RKO (cell line): ENCODE measurements at places on chromosomes 12 and 14.

GRCh38 chr12:79402606-79403005 lies 288.2 kb downstream of the PAWR start:
- DNase-seq: no peak

- DNase-seq: peak; percentile 85
Measured at GRCh38 chr12:6867413-6868210, at the start of gene TPI1. Gene TPI1 (plus strand): TSS chr12:6867531. CDS start chr12:6867567, 36 bp downstream.

DNA sequence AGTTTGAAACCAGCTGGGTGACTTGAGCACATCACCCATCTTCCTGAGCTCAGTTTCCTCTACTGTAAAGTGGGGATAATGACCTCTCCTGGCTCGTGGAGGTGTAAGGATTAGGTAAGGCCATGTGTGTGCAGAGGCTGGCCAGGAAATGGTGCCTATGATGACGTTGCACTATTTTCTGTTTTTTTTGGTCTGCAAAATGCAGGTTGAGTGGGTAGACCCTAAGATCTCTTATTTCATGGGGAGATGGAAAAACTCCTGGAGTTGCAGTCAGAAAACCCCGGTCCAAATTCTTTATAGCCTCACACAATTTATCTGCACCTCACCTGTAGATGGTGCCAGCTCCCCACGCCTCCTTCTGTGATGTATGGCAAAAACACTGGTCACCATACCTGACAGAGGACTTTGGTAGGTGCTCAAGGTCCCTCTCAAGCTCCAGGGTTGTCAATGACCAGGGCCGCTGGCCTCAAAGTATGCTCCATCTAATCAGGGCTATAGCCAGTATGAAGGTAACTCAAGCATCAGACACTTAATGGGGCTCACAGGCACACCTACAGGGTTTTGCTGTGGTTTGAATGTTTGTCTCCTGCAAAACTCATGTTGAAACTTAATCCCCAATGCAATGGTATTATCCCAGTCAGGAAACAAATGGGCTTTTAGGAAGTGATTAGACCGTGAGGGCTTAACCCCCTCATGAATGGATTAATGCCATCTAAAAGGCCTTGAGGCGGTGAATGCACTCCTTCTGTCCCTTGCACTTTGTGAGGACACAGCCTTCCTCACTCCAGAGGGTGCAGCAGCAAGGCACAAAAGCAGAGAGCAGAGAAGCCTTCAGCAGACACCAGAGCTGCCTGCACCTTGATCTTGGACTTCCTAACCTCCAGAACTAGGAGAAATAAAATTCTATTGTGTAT lies 17.6 kb downstream of the C14orf132 start:
- no peak for DNase-seq

DNA sequence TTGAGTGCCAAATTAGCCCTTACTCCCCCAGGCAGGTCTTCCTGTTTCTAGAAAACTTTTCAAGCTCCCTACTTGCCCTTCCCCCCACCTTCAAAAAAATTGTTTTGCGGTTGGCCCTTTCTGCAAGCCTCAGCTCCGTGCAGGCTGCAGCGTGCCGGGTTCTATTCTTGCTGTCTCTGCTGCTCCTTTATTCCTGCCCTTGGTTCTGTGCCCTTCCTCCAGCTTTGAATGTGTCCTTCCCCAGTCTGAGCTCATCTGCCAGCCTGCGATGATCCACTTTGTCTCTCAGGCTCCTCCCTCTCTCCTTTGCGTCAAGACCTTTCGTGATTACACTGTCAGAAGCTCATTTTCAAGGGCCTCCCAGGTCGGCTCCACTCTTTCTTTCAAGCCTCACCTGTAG lies 98.6 kb downstream of the IRF2BPL start:
- no peak for DNase-seq

GRCh38 chr14:70080076-70080475 lies 108.7 kb downstream of the SLC8A3 start:
- no peak for DNase-seq

DNA sequence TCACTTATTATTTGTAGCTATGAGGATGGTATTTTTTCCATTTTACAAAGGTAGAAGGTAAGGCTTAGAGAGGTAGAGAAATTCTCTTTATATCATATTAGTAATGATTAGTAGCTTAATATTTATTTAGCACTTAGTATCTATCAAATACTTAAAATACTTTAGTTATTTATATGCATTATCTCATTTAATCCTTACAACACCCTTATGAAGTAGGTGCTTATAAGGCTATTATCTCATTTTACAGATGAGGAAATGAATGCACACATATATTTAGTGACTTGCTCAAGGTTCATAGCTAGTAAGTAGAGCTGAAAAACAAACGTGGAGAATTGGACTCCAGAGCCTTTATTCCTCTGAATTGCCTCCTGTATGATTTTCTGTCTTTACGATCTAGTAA lies 11.0 kb downstream of the RAB5B start:
- DNase-seq: no peak

- DNase-seq: no peak
Measured at GRCh38 chr12:53324113-53324778, 2.8 kb upstream of the AAAS start.

GRCh38 chr12:72273499-72273837 lies 1.3 kb downstream of the TRHDE start:
- no peak for DNase-seq

DNA sequence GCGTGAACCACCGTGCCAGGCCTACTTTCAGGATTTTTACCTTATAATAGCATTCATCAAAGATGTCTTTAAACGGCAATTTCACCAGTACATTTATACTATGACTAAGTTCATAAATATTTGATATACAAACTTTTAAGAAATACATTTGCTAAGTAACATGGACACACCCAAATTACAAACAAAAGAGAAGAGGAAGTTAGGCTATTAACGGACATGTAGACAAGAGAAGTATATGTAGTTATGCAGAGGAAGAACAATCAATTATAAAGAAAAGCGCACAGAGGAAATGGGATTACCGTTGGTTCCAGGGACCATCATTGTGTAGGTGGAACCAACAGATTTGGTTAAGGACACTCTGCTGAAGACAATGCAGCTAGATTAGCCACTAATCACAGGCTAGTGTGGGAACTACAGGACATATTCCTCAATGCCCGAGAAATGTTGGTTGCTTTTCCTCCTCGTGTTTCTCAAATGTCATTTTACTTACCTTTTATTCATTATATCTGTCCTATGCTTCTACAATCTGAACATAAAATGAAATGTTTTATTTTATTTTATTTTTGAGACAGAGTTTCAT lies 24.0 kb upstream of the PKP2 start:
- no peak for DNase-seq

DNA sequence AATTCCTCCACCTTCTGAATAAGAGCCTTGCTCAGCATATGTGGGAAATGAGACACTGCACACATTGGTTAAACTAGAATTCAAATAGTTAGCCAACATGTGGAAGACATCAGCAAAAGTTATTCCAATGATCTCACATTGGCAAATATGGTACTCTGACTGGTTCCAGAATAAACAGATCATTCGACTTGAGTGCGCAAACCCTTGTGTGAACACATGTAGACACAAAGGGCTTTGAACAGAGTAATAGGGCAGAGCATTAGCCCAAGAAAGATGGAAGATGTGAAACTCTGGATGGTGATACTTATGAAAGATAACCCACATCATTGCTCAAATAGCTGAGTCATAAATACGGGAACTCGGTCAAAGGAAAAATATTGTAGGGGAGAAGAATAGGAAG lies 1133.4 kb upstream of the SEL1L start:
- no peak for DNase-seq

DNA sequence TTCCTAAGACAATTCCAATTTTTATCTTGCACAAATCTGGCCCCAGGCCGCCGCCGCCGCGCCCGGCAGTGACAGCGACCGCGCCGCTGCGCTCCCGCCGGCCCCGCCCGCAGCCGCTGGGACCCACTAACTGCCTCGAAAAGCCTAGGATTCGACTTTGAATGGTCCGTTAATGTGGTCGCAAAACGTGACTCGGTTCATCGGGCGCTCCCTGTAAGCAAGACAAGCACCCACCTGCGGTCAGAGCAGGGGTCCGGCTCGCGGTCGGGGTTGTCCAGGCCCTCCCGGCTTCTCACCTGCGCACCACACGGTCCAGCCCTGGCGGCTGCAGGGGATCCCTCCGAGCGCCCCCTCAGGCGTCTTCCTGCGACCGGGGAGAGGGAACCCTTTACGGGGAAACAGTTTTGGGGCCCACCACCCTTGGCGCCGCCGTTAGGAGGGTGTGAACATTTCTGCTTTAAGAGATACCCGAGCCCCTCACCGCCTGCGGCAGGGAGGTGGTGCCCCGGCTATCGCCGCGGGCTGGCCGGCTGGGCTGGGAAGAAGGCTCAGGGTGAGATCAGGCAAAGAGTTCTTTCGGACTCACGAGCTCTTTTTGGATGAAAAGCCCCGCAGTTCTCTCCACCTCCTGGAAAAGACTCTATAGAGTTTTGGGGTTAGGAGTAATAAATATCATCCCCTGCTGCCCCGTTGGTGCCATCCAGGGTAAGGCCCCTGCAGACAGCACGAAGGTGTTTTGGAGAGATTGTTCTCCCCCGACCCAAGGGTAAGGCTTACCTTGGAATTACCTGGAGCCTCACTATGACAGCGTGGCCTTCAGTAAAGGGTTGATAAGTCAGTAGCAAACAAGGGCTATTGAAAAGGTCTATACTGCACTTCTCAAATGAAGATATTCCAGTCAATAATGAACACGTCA lies 13.6 kb upstream of the FOXJ2 start:
- DNase-seq: no peak

- peak; percentile 95 for DNase-seq
Measured at GRCh38 chr12:89162589-89163261, 189.6 kb downstream of the DUSP6 start.

DNA sequence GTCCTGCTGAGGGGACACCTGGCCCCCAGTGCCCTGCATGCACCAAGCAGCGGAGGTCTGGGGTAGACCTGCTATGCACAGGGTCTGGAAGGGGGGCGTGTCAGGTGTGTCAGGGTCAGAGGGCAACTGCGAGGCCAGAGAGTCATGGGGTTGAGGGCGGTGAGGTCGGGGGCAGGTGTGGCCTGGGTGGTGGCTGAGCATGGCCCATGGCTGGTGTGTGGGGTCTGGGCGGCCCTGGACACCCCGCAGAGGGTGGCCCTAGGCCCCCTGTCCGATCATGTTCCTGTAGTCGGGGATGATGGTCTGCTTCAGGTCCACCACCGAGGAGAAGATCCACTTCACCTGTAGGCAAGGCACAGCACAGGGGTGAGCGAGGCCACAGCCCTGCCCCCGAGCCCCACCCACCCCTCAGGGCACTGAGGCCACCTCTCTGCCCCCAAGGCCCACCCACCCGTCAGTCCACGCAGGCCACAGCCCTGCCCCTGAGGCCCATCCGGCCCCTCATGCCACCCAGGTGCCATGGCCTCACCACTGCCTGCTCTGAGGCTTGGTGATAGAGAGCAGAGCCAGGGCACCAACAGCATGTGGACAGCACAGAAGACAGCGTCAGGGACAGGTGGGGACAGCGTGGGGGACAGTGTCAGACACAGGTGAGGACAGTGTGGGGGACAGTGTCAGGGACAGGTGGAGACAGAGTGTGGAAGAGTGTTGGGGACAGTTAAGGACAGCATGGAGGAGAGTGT lies 211.3 kb downstream of the TMEM121 start:
- no peak for DNase-seq

DNA sequence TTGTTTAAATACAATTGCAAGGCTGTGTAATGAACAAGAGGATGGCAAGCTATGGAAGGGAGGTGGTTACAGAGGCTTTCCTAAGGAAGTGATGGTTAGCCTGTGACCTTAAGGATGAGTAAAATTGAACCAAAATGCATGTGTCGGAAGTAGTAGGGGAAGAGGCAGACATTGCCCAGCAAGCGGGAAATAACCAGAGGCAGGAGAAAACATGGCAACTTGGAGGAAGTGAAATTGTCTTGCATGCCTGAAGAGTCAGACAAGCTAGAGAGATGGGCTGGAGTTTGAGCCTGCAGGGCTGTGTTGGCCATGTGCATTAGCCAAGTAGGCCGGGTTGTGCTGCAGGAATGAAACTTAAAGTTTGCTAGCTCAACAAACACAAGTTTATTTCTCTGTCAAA lies 96.2 kb downstream of the BTG1 start:
- DNase-seq: no peak

DNA sequence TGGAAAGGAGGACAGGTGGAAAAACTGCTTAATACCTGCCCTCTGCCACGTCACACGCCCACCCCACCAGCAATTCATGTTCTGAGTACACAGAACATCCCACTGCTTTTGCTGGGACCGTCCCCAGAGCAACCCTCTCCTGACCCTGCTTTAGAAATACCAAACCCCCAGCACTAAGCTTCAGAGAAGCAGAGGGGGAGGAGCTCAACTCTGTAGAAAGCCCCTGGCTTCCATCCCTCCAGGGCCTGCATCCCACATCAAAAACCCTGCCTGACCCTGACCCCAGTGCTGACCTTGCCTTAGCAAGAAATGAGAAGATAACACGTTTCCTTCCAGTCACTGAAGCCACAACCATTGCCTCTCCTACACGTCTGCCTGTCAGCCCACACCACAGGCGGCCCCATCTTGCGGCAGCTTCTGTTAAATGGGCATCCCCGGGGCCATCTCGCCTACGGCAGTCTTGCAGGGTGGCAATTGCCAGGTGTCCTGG lies 19.7 kb downstream of the VDR start:
- DNase-seq: no peak
